ENCODE measurements at places on chromosomes 5 and 9.

- DNase-seq: no peak
Observed at GRCh38 chr5:146073239-146073900, 32.0 kb downstream of the PLAC8L1 start.

DNA sequence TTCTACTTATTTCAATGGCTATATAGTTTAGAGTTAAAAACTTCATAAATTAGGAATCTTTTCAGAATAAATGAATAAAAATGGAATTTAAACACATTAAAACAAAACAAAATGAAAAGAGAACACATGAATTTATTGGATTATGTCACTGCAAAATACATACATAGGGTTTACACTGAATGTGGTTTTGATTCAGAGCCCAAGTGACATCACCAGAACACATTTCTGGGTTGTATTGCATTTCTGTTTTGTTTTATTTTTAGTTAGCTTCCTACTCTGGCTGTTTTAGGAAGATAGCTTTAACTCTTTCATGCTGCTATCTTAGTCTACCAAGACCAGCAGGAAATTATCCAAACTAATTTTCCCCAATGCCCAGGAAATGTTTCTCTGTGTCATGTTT lies 1935.0 kb downstream of the EFNA5 start:
- no peak for DNase-seq

DNA sequence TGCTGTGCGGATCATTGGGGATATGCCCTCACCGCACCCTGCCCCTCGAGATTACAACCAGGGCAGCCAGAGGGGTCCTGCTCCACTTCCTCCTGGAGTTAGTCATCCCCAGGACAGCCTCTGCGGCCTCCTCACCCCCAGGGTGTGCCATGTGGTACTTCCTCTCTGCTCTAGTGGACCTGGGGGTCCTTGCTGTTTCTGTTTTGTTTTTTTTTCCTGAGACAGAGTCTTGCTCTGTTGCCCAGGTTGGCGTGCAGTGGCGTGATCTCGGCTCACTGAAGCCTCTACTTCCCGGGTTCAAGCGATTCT lies 5.2 kb upstream of the FCN1 start:
- no peak for DNase-seq

DNA sequence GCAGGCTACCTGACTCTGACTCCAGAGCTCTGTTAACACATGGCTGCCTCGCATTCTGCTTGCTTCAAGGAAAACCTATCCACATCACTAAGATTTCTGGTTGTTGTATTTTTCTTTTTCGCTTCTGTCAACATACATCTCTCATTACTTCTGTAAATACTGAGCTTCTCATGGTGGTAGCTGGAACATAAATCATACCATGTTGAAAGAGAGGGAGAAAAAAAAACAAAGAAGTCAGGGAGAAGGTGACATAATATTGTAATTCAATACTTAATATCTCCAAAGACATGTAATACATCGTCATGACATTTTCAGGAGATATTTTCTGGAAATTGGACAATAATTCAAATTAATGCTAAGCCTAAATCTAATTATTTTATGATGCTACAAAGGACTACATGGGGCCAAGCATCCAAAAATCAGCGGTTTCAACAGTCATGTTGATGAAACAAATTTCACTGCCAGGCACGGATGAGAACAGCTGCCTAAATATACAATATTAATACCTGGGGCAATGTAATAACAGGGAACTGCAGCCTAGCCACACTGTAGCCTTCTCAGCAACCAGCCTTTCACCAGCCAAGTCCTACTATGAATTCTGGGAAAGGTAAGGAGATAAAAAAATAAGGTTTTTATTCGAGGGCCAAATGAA lies 332.0 kb downstream of the TRIM32 start:
- DNase-seq: no peak

GRCh38 chr5:59207401-59207800 lies 624.5 kb downstream of the RAB3C start:
- no peak for DNase-seq

DNA sequence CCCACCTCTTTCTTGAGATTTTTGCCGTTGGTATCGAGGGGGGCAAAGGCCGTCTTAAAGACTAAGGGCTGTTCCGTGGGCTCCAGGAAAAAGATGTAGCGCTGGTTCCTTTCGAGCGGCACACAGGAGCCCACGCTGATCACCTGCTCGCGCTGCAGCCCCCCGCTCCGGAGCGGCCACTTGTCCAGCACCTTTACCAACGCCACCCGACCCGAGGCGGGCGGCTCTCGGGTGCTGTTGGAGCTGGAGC lies 781 bp downstream of the NRG2 start:
- DNase-seq: no peak

GRCh38 chr9:80059979-80060378 lies 488.2 kb downstream of the TLE4 start:
- no peak for DNase-seq

GRCh38 chr5:68049053-68049713 lies 166.4 kb upstream of the PIK3R1 start:
- no peak for DNase-seq

GRCh38 chr5:154063372-154063771 lies 24.6 kb downstream of the MFAP3 start:
- no peak for DNase-seq

DNA sequence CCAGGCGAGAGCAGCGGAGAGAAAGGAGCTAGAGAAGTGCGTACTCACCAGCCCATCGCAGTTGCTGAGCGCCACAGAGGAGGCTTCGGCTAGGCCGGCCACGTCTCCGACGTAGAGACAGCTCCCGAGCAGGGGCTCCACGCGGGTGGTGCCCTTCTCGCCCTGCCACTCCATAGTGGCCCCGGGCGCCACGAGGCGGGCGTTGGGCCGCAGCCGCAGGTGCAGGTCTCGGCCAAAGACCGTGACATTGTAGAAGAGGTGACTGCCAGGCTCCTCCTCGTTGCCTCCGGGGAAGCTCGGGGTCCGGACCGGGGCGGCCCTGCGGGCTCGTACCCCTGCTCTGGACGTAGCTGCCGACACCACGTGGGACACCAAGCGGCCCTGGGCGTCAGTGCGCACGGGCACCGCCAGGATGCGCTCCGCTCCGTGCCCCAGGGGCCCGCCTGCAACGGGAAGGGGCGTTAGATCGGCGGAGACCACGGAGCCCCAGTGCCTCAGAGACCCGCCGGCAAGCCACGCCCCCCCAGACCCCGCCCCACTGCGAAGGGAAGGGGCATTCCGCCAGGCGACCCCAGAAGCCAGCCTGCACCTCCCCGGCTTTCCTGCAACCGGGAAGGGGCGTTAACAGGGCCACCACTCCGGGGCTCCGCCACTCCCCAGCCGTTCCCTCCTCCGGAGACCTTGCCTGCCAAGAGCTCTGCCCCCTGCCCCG lies 1.4 kb downstream of the ADAMTS2 start:
- DNase-seq: no peak

GRCh38 chr5:10222326-10222725 lies 27.4 kb downstream of the ATPSCKMT start:
- no peak for DNase-seq

DNA sequence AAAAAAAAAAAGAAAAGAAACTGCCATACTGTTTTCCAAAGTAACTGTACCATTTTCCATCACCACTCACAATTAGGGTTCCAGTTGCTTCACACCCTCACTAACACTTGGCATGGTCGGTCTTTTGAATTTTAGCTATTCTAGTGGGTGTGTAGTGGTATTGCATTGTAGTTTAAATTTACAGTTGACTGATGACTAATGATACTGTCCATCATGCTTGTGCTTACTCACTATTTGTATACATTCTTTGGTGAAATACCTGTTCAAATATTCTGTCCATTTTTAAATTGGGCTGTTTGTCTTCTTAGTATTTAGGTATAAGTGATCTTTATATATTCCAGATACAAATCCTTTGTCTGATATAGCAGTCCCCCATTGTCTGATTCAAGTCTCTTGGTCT lies 36.2 kb upstream of the ZNF169 start:
- DNase-seq: no peak

- no peak for DNase-seq
Observed at GRCh38 chr5:131944702-131945550, 537 bp downstream of the MEIKIN start.

GRCh38 chr5:68087866-68088265 lies 127.7 kb upstream of the PIK3R1 start:
- DNase-seq: no peak

DNA sequence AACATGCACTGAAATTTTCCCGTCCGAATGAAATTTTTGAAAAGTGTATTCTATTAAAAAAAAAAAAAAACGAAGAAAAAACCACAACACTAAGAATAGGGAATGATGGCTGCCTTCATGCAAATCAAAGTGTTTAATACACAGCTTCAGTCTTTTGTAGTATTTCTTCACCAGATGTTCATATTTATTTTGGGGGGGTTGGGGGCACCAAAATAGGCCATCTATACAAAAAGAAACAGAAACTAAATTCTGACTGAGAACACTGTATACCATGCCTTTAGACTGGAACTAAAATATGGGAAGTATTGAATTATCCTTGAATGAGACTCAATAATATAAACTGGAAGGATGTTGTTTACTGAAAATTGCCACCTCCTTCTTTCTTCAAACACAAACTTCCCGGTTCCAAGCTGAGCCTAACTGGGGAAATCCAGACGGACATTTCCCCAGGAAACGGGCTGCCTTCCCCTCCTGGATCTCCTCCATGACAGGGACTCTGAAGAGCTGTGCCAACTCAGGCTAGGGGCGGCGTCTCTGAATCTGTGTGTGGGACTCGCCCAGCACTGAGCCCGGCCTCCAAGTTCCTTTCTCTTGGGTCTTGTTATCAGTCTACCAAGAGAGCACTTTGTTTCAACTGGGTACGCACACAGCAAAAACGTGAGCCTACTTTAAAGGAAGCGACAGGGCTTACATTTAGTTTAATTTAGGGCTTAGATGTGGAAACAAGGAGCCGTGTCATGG lies 511.3 kb upstream of the ADAMTS16 start:
- no peak for DNase-seq

DNA sequence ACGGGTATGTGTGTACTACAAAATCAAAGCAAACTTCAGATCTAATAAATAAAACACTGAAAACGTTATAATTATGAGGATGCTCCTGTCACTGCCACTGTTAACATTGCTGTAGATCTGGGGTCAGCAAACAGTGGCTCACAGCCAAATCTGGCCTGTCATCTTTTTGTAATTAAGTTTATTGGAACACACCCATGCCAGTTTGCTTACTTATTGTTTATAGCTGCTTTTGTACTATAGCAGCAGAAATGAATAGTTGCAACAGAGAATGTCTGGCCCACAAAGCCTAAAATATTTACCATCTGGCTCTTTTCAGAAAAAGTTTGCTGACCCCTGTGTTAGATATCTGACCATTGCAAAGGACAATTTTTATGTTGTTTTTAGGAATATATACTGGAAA lies 32.1 kb downstream of the PRRC1 start:
- DNase-seq: no peak

GRCh38 chr9:98255061-98255577 lies 330 bp downstream of the TBC1D2 start:
- DNase-seq: no peak

DNA sequence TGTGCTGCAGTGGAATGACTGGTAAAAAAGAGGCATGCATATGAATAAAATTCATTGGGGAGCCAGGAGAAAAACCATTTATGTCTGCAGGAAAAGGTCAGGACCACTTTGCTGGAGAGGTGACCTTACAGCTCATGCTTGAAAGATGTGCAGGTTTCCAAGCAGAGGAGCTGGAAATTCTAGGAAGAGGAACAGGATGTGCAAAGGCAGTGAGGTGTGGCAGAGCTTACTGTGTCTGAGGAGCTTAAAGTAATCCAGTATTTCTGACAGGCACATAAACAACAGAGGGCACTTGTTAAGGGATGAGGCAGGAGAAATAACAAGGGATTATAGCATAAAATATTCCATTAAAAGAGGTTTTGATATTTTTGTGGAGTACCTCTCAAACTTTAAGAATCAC lies 203.2 kb downstream of the CD180 start:
- no peak for DNase-seq

DNA sequence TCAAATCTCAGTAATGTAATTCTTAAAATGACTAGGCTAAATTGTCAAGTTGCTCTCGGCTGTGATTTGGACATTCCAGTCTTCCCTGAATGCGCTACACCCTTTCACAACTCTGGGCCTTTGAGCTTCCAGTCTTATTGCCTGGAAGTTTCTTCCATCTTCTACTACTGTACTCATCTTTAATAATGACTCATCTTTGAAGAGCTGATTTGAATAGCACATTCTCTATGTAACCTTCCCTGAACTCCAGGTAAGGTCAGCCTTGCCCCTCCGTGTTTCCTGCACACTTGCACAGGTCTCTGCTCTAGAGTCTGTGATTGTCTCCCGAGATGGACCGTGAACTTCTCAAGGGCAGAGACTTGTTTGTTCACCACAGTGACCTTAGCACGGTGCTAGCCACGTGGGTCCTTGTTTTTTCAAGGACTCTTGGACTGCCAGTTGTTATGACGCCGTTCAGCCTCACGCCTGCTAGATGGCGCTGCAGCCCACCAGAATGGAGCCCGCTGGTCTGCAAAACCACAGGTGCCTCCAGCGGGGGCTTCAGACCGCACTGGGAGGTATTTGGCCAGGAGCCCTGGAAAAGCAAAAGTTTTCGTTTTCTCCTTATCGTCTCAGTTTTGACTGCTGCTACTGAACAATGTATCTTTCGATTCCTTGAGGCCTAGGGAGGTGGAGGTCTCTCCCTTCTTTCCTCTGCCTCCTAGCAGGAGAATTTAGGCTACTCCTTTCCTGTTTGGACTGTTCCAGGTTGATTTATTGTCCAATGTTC lies 44.4 kb downstream of the SEC61B start:
- DNase-seq: peak; percentile 12

DNA sequence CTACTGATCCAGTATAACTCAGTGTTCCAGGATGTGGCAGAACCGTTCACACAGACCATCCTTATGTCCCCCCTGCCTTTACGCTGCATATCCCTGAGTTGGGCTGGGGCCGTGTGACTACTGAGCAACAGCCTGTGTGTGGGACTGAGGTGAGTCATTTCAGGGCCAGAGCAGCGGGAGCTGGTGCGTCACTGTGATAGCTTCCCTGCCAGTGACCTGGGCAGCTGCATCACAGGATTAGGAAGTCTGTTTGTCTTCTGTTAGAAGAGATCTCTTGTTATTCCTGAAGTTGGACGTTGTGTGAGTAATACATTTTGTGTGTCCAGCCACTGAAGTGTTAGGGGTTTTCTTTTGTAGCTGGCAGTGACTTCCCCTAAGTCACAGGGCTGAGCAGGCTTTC lies 35.6 kb downstream of the TPPP start:
- DNase-seq: no peak

Measured in activated effector memory CD4-positive, alpha-beta T cell treated with Interleukin-2 at 50 U/mL for 16 hours (primary cell).